CD4-positive, alpha-beta T cell treated with Interleukin-12 subunit alpha and Interleukin-12 subunit beta, for 1 hour (primary cell): ENCODE measurements at places on chromosomes 7 and 10.

DNA sequence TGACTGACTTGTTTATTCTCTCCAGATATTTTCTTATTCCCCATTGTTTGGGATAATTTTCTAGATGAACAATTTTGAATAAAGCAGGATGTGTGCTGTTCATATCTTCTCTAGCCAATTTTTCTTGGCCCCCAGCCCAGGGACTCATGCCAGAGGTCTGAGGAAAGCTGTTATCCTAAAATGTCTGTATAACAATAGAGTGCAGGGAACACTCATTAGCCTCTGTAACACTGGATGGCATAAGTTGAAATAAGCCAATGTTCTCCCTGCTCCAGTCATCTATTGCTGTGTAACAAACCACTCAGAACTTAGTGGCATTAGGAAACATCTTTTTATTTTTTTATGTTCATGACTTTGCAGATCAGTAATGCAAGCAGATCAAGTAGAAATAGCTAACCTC is 121.7 kb upstream of the TRIM24 start:
- no peak for DNase-seq

DNA sequence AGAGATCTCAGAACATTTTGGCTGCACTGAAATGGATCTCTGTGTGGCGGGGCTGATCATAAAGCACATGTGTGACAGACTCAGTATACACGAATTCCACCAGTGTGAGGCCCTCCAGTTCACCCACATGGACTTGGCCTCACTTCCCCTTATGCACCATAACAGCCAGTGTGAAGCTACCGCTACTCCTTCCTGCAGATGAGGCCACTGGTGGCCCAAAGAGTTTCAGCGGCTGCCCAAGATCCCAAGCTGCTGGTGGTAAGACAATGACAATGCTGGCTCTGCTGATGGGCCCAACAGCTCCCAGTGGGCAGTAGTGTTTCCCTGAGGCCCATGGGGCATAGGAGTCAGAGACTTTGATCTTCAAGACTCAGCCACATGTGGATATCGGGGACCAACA is 21.0 kb upstream of the C10orf71 start:
- DNase-seq: no peak

DNA sequence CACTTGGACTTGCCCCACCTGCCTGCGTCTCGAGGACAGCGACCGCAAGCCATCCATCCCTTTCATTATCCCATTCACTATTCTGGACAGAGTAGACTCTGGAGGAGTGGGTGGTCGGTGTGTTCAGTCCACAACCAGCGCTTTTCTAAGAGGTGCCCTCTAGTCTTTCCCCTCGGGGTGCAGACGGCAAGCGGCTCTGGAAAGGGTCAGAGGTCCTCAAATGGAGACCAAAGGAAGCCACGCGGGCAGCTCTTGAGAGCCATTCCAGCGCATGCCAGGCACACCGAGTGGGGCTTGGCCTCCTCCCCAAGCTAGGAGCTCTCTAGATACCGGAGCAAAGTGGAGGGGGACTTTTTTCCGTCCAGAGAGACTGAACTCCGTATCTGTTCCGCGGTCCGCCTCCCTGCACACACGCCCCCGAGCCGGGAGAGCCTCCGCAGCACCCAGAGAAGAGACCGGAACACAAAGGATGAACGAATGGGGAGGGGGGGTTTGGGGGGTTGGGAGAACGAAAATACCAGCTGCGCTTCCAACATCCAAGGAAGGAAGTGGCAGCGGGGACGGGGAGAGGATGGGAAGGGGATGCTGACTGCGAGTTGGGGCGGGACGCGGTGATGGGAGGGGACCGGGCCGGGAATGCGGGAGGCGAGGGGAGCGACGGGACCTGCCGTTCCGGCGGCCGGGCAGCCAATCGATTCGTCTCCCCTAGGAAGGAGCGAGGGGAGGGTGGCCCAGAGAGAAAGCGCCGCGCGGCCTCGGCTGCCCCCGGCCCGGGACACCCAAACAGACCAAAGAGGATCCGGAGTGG is 515 bp downstream of the GSDME start:
- peak; percentile 11 for DNase-seq

GRCh38 chr10:124992462-124993344 is 50.8 kb downstream of the ZRANB1 start:
- DNase-seq: peak; percentile 21

DNA sequence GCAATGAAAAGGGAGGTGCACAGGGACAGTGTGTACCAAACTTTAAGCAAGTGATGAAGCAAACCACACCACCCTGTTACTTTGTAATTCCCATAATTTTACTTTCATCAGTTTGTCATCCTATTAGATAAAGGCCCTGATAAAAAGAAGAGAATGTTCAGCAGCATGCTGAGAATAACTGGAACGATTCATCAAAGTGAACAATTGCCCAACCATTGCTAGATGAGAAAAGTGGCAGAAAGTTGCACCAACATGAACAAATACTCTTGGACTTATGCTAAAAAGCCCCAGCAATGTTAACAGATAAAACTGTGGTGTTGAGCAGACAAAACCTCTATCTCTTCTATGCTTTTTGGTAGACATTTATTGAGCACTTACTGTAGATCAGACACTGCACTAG is 75.5 kb upstream of the PCGF5 start:
- DNase-seq: no peak

DNA sequence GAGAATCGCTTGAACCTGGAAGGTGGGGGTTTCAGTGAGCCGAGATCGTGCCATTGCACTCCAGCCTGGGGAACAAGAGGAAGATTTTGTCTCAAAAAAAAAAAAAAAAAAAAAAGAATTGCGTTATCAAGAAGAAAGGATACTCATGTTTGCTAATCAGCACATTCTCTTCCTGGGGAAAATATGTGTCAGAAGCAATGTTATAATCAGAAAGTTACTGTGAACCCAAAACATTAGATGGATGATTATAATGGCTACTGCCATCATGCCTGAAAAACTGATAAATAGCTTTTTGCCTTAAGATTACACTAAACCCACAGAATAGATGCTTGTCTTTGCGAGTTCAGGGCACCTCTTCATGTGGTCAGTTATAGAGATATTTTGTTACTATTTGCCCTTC is 24.3 kb upstream of the GNAI1 start:
- DNase-seq: no peak

- DNase-seq: no peak
Observed at GRCh38 chr7:20785157-20786048, 1.3 kb downstream of the SP8 start.
